ENCODE measurements at places on chromosomes 11 and 22.

DNA sequence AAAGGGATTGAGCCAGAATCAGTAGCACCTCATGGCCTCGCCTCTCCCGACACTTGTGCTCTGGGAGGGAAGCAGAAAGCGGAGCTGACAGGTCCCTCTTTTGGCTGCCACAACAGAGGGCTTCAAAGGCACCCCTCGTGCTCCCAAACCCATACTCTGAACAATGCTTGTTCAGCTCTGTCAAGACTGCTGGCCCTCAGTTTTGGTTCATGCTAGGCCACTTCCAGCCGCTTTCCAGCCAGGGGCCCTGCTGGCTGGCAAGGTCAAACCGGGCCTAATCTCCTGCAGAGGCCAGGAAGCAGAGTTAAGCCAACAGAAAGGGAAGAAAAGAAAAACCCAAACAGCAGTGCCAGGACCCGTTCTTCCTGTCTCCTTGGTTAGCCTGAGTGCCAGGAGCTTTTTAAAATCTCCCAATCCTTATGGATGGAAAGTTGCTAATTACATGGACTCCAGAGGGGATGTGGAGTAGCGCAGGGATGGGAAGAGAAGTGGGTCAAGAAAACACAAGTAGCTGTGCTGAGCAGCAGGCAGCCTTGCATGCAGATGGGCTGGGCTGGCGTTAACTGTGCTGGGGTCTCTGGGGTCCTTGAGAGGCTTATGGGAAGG, 150.6 kb downstream of the GRIK4 start:
- DNase-seq = no peak

- peak; percentile 16 for DNase-seq
Observed at GRCh38 chr11:7473717-7474116, 11.6 kb upstream of the OLFML1 start.

DNA sequence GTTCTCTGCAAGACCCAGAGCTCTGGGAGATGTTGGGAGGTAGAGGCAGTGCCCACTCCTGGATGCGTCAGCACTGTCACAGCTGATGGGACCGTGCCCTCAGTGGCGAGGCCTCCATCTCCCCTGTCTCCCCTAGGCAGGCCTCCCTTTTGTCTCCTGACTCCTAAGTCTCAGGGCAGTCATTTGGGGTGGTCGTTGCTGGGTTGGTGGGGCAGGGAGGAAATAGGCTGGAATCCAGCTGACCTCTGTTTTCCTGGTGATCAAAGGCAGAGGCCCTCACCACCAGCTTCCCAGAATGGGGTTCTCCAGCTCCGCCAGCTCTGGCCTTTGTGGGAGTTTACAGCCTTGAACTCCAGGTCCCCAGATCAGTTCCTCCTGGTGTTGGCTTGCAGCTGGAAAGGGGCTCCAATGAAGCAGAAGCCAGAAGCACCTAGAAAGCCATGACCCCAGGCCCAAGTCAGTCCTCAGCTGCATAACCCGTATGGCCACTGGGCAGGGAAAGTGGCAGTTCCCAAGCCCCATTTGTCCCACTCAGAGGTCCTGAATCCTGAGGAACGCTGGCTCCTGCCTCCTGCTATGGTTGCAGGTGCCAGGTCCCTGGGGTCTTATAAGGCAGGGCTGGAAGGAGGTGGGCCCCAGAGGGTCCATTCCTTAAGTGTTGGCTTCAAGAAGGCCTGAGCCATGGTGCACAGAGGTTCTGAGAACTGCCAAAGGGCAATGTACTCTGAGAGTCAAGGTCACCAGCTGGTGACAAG, 7.3 kb upstream of the FXYD2 start:
- DNase-seq = no peak

GRCh38 chr11:65016705-65017104, 2.7 kb downstream of the ARL2 start:
- DNase-seq = no peak

DNA sequence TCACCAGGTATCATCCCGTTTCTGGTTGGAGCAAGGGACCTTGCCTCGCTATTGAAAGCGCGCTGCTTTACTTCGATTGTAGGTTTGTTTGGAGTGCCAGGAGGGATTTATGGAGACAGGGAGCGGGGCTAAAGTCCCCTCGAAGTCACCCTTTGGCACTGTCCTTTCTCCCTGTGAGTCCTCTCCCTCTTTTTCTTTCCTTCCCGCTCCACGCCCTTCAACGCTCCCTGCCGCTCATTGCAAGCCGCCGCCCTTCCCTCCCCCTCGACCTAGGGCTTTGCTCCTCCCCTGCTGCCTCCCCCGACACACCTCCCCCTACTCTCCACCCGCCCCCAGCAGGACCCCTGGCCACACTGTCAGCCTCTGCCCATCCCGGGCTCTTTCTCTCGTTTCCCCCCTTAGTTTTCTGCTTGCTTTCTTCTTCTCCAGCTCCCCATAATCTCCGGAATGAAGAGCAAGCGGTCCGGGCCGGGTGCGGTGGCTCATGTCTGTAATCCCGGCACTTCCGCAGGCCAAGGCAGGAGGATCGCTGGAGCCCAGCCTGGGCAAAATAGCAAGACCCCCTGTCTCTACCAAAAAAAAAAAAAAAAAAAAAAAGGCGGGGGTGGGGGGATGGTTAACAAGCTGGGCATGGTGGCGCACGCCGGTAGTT, 41.0 kb downstream of the AHNAK start:
- DNase-seq = no peak

GRCh38 chr11:289398-289711, 429 bp downstream of the PGGHG start:
- DNase-seq = peak; percentile 45

DNA sequence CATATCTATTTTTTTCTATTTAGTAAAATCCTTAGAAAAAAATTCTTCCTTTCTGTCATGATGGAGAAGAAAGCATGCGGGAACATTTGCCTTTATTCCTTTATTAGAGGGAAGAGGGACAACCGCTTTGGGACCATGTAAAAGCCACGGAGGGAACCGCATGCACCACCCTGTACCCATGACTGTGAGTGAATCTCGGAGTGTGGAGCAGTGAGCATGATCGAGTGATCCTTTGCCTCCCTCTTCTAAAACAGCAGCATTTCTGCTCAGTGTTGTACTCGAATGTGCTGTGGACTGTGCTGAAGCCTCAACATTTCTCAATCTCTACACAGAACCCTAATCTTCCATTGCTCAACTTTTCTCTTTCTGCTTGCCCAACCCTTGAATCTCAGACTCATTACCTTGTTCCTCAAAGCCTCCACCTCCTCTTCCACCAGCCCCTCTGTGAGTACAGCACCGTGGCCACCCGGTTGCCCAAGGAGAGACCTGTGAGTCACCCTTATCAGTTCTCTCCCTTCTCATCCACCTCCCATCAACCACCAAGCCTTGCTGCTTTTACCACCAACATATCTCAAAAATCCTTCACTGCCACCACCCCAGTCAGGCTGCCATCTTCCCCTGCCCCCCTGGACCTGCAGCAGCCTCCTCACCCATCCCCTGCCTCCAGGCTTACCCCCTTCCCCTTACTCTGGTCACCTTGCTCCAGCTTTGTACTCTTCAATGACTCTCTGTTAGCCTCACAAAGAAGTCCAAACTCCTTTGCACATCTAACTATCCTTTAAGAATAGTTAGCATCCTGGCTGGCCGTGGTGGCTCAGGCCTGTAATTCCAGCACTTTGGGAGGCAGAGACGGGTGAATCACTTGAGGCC, 103.1 kb downstream of the NAT10 start:
- DNase-seq = peak; percentile 55

- no peak for DNase-seq
Observed at GRCh38 chr11:5547982-5548381, 358 bp downstream of the OR52H1 start.

DNA sequence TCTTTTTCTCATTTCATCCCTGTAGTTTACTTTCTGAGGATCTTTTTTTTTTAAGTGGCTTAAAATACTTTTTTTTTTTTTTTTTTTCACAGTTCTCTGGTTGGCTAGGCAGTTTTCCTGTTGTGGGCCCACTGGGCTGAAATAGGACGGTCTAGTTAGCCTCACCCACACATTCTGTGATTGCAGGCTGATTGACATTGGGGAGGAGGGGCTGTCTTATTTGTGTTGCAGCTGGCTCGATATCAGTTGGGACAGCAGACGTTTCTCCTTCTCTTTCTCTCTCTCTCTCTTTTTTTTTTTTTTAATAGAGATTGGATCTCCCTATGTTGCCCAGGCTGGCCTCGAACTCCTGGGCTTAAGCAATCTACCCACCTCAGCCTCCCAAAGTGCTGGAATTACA, 6.9 kb downstream of the BCR start:
- DNase-seq = no peak

DNA sequence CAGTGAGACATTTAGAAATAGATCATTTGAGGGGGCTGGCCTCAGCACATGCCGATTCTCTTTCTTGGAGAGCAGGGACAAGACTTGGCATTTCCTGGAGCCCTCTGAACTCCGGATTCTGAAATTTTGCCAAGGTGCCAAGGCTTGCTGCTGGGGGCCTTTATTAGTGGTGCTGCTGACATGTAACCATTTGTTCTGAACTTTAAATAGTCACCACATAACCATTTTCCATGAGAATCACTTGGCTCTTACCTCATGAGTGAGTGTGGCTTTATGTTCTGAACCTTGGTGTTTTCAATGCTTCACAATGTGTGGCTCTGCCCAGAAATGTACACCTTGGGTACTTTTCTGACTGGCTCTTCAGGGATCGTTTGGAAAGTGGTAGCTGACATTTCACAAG, 33.3 kb downstream of the SYT13 start:
- no peak for DNase-seq

DNA sequence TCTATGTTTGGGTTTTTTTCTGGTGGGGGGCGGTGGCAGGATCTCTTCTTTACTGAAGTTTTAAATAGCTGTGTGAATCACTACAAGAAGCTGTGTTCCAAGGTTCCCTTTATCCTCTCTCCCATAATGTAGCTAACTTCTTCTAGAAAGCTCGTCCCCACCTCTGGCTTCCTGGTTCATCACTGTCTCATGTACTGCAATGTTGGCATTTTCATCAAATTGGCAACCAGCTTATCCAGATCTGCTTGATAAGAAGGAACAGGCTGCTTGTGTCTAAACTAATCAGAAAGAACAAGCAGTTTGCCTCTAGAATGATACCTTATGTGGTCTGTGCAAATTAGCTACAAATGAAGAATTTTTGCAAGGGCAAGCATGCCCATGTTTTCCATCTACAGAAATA, 130.8 kb downstream of the WT1 start:
- DNase-seq = no peak

DNA sequence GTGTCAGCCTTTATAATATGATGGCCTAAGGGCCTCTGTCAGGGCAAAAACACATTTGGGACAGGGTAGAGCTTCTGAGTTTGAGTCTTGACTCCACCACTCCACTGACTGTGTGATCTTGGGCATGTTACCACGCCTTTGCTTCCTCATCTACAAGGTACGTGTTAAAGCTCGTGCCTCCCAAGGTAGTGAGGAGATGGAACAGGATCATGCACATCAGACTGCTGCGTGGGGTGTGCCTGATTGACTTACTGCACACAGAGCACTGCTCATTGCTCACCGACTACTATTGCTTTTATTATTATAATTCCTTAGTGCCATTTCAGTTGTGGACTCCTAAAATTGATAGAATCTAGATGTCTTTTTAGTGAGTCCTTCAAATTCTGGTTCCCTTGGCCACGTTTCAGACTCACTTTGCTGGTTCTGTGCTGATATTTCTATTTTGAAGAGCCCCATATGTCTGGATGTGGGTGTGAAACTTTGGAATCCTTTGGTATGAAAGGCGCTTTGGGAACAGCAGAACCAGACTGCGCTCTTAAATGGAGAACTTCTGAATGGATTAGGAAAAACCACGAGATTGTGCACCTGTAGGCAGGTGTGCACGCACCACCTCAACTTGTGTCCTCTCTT, 44.1 kb upstream of the RAB1B start:
- DNase-seq = no peak

GRCh38 chr22:47008208-47008885, 245.9 kb downstream of the TBC1D22A start:
- no peak for DNase-seq

GRCh38 chr11:133833898-133834681, 11.2 kb downstream of the SPATA19 start:
- no peak for DNase-seq

DNA sequence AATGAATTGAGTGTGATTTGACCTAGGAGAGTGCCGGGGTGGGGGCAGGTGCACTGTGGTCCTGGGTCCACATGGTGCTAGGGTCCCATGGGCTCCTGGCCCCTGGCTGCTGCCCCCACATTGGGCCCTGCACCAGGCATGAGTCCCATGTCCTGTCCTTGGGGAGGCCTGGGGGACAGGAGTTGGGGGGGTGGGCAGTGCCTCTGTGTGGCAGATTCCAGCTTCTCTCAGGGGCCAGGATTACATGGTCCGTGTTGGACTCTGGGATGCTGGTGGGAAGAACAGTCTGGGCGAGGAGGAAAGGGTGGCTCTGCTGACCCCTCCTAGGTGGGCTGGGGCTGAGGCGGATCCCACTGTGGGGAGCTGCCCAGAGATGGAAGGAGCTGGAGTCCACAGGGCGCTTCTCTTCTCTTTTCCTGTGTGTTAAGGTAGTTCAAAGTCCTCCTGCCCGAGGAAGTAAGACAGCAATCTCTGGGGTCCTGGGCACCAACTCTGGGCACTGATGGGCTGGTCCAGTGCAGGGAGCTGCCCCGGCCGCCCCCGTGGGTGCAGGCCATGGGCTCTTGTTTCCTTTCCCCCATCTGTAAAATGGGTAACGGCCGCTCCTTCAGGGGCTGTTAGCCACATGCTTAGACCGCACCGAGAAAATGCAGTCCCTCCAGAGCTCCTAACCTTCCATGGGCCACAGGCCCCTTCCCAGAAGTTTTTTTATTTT, 19.8 kb downstream of the KCNQ1 start:
- DNase-seq = no peak

DNA sequence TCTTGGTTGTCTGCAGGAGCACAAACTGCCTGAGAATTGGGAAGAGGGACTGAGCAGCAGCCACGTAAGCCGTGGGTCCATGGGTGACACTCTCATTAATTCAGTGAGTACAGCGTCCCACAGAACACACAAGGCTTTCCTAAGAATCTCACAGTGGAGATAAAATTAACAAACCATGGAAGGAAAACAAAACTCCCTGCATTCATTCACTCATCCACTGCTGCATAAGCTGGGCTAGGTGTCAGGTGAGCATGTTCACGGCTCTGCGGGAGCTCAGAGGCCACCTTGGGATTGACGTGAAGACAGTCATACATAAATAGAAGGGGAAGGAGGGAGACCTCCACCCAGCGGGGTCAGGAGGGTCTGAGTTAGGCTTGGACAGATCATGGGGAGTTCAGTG, 1442.7 kb downstream of the TBC1D22A start:
- DNase-seq = no peak

DNA sequence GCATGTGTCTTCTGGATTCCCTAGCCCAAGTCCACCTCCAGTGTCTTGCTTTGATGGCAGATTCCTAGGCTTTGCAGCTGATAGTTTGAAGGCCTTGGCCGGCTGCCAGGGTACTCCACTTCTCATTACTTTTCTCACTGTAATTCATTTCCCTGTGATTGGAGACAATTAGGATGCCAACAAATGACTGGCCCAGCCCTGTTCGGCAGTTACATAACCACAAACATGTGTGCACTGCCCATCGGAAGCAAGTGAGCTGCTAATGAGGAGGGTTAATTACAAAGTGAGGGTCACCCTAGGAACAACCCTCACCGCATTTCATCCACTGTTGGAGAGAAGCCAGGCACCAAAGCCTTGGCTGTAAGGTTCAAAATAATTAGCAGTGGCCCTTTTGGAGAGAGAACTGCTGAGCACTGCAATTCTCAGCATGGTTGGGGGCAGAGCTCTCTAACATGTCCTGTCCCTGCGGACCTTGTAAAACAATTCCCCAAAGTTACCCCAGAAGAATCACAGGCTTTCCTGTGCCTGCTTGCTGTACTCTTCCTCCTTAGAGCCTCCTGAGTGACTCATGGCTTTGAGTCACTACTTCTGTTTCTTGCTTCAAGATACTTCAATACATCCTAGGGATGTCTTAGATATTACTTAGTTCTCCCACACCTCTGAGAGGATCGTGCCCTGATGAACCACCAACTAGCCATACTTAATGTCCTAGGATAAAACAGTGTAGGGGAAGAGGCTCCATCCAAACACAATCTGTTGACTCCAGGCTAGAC, 109.7 kb upstream of the GALNT18 start:
- DNase-seq = no peak
